ENCODE measurements at places on chromosomes 3 and 15.

GRCh38 chr3:8741581-8742261 lies 8.1 kb downstream of the CAV3 start:
- DNase-seq = no peak

- peak; percentile 68 for DNase-seq
Measured at GRCh38 chr3:10738688-10739372, 77.2 kb upstream of the SLC6A11 start.

DNA sequence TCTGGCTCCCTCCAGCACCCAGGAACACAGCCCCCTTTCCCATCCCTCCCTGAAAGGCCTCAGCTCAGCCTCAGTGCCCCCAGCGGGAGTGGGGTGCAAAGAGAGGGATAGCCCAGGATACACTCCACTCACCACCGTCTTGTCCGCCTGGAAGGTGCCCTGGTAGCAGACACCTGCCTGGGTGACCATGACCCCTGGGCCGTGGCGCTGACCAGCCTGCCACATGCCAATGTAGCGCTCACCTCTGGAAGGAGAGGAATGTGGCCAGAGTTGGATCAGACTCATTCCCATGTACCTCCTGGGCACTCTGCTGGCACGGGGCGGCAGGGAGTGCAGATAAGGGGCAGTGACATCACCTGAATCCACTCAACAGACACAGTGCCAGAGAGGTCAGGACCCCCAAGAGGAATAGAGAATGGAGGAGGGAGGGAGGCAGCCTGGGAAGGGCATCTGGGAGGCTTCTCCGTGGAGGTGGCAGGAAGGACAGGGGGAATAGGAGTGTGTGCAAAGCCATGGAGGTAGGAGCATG lies 13.1 kb downstream of the ALS2CL start:
- DNase-seq = no peak

DNA sequence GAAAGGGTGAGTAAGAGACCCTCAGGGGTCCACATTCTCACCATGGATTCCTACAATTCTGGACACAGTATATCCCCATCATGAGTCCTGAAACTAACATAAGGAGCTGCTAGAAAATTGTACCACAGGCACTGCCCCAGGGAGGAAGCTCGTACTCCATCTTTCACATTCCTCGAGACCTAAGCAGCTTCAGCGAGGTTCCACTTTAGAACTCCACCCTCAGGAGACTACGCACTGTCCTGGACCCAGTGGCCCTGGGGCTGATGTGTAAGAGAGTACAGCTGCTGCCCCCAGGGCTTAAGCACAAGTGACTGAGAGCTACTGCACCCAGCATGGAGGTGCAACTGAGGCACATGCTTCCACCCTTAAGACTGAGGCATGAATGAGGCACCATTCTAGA lies 352.5 kb downstream of the ZNF385D start:
- DNase-seq = no peak

- DNase-seq = no peak
Measured at GRCh38 chr3:159724627-159725026, 264.0 kb upstream of the IL12A start.

DNA sequence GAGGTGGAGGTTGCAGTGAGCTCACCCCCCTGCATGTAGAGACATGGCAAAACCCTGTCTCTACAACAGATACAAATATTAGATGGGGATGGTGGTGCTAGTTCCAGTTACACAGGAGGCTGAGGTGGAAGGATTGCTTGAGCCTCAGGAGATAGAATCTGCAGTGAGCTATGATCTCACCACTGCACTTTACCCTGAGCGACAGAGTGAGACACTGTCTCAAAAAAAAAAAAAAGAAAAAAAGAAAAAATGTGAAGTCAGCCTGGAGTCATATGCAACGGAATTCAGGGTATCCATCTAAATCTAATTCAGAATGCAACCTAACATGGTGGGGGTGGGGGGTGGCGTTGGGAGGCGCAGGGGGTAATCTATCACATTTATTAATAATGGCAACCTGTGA lies 37.1 kb upstream of the NR2F2 start:
- DNase-seq = no peak

Measured in activated CD4-positive, CD25-positive, alpha-beta regulatory T cell (primary cell).